ENCODE measurements at places on chromosomes 7 and 10.

- no peak for DNase-seq
Observed at GRCh38 chr7:285731-286130, 4.2 kb upstream of the FOXL3 start.

- no peak for DNase-seq
Observed at GRCh38 chr10:615583-616152, 73.8 kb downstream of the DIP2C start.

DNA sequence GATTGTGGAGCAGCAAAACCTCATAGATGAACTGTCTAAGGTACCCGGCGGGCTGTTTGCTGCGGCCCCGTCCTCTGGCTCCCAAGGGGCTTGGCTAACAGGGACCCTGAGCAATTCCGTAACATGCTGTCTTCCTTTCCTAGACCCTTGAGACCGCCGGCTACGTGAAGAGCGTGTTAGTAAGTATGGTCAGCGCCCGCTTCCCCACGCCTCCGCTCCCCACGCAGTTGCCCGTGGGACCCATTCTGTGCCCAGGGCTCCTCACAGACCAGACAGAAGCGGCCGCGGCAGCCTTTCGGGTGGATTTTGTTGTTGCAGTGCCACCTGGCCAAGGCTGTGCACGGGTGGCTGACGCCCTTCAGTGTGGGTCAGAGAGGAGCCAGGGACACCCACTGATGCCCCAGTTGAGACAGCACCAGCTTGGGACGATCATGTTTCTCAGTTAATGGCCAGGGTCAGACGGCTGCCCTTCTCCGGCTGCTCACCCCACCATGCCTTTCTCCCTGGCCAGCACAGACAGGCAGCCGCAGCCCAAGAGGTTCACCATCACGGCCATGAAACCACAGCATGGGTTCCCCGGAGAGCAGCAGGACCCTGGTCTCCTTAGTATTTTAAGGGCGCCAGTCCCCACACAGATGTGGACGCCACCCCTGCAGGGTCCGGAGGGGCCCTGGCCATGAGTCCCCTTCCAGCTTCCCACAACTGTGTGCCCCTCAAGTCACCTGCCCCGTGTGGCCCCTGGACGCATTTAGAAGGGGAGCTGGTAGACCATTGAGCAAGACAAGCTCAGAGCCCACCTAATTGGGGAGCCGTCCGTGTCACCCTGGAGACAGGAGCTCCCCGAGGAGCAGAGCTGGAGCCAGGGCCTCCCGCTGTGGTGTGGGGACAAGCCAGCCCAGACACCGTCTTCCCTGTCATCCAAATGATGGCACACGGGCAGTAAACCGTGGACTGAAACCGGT lies 49.4 kb upstream of the DPYSL4 start:
- DNase-seq = no peak

DNA sequence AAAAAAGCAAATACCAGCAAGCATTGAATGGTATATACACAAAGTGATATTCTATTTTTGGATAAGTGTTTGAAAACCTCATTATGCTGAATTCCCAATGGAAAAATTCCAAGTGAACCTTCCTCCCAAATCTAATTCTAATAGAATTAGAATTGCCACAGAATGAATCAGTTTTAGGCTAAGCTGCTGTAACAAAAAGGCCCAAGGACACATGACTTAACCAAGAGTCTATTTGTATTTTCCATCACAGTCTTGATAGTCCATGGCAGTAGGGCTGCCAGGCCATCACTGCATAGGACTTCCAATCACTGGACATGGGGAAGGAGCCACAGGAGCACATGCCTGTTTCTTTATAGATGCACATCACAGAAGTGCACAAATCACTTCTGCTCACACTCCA lies 91.2 kb upstream of the IFRD1 start:
- DNase-seq = no peak

DNA sequence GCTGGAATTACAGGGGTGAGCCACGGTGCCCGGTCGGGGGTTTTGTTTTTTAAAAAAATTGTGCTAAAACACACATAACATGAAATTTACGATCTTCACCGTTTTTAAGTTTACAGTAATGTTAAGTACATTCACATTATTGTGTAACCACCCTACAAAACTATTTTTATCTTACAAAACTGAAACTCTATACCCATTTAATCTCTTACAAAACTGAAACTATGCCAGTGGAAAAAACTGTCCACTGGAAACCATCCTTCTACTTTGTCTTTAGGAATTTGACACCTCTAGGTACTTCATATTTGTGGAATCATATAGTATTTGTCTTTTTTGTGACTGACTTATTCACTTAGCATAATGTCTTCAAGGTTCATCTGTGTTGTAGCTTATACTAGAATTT lies 1.0 kb upstream of the PSMC2 start:
- DNase-seq = no peak

DNA sequence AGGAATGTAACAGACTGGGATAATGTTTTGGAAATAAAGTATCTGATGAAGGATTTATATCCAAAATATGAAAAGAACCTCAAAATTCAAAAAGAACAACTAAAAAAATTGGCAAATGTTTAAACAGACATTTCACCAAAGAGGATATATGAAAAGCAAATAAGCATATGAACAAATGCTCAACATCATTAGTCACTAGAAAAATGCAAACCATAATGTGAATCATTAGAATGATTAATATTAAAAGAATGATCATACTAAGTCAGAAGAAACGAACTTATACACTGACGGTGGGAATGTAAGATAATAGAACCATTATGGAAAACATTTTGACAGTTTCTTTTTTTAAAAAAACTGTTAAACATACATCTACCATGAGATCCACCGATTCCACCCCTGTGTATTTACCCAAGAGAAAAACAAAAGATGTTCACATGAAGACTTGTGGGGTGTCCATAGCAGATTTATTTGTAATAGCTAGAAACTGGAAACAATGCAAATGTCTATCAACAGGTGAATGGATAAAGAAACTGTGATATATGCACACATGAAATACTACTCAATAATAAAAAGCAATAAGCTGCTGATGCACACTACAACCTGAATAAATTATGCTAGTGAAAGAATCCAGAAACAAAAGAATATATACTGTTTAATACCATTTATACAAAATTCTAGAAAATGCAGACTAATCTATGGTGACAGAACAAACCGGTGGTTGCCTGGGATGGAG lies 35.7 kb downstream of the PRKG1 start:
- DNase-seq = no peak

- no peak for DNase-seq
Observed at GRCh38 chr10:90872648-90873020, 860 bp downstream of the RPP30 start.

DNA sequence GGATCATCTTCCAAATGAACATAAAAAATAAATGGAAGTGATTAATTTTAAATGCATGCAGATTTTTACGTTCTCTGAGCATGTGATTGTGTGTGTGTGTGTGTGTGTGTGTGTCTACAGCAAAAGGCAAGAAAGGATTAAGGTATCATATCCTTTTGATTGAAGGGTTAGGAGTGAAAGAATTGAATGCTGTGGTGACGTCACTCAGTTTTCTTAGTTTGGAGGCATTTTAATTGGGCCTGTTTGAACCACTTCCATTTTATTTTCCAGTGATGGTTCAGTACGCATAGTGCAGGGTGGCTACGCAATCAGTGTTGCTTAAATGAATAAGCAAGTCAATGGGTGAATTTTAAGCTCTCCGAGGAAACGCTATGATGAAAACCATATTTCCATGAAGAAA lies 31.3 kb downstream of the TACC2 start:
- no peak for DNase-seq

- no peak for DNase-seq
Observed at GRCh38 chr10:92969151-92969550, 91.4 kb upstream of the CYP26C1 start.

- no peak for DNase-seq
Observed at GRCh38 chr7:108589874-108590273, 20.2 kb downstream of the DNAJB9 start.

DNA sequence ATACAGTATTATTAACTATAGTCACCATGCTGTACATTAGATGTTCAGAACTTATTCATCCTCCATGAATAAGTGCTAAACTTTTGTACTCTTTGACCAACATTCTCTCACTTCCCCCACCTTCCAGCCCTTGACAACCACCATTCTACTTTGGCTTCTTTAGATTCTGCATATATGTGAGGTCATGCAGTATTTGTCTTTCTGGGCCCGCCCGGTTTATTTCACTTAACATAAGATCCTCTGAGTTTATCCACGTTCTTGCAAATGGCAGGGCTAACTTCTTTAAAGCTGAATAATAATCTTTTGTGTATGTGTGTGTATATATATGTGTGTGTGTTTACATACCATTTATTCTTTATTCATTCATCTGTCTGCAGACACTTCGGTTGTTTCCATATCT lies 336.8 kb downstream of the BBS9 start:
- DNase-seq = no peak

- DNase-seq = no peak
Observed at GRCh38 chr7:5448378-5449037, 24.9 kb upstream of the TNRC18 start.

- no peak for DNase-seq
Observed at GRCh38 chr10:13316635-13317311, 16.9 kb upstream of the PHYH start.

DNA sequence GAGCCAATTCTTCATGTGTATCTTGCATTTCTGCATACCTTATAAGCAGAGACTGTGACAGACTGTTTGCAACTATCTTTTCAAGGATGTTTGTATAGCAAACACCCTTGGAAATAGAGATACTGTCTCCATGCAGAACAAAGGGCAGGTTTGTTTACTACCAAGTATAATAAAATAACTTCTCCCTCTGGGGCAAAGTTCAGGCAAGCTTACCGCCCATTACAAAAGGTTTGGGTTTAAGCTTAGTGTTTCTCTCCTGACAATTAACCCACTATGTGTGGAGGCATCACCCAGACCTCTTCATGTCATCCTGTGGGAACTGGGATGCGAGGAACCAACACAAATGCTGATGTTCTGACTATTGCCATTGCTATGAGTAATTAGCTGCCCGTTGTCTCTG lies 479.1 kb upstream of the ZMIZ1 start:
- DNase-seq = no peak

DNA sequence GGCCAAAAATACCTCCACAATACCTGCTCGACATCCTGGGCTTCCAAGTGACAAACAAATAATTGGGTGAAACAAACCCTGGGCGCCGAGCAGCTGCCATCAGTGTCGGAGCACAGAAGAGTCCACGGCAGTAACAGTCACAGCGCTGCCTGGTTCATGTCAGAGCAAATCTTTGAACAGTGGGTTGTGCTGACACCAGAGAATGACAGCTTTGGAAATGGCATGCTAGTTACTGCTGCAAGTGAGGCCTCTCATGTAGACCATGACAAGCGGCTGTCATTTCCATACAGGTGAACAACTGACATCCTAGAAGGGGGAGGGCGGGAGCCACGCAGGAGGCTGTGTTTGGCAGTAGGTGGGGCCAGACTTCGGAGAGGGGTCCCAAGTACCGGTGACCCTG lies 420.5 kb upstream of the GALNT17 start:
- DNase-seq = no peak

- no peak for DNase-seq
Observed at GRCh38 chr7:114689406-114689805, 232.5 kb upstream of the MDFIC start.

- no peak for DNase-seq
Observed at GRCh38 chr7:130047831-130048230, 3.3 kb downstream of the ZC3HC1 start.

DNA sequence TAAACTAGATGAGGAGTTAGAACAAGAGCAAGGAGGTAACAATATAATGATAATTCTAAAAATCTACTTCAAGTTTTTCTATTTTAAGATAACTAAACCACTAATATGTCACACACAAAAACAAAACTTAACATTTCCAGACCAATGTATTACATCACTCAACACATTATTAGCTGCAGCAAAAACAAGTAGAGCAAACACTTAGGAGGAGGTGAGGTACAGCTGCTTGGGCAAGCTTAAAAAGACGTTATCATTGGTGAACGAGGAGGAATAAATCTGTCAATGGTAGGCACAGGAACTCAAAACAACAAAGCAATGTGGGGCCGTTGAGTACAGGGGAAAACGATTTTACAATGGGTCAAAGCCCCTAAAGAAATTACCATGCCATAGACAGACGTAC lies 58.8 kb downstream of the EZH2 start:
- no peak for DNase-seq

DNA sequence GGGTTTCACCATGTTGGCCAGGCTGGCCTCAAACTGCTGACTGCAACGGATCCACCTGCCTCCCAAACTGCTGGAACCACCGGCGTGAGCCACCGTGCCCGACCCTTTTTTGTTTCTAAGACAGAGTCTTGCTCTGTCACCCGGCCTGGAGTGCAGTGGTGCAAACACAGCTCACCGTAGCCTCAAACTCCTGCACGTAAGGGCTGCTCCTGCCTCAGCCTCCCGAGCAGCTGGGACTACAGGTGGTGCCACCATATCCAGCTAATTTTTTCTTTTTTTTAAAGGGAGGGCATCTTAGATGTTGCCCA lies 36.4 kb downstream of the ADAP1 start:
- DNase-seq = no peak

- no peak for DNase-seq
Observed at GRCh38 chr10:100303724-100304319, 17.3 kb upstream of the BLOC1S2 start.

- no peak for DNase-seq
Observed at GRCh38 chr7:43559171-43559945, 23.6 kb upstream of the STK17A start.

GRCh38 chr10:52778511-52779392 lies 6.2 kb upstream of the MBL2 start:
- no peak for DNase-seq

DNA sequence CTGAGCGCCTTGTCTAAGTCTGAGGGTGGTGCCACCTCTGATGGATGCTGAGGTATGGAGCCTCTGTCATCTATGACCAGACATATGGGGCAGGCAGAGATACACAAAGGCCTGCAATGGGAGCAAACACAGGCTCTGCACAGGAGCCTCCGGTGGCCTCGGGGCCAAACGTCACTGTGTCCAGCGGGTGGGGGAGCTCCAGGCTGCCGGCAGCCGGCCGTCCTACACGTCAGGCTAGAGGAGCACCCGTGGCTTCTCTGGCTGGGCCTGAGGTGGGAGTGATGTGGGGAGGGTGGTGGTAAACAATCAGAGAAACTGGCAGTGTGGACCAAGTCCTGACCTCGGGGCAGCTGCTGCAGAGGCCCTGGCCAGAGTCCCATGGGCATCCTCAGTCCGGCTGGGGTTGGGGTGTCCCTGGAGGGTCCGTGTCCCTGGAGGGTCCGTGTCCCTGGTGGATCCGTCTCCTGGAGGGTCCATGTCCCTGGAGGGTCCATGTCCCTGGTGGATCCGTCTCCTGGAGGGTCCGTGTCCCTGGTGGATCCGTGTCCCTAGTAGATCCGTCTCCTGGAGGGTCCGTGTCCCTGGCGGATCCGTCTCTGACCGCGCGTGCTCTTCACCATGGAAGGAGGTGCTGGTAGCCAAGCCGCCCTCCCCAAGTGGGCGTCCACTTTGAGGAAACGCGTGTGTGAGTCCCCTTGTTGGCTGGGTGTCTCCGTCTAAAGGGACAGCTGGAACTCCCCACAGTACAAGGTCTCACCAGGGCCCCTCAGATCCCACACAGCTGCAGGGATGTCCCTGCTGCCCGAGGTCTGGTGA lies 24.2 kb upstream of the FAM20C start:
- no peak for DNase-seq

GRCh38 chr10:7274293-7274692 lies 136.5 kb downstream of the SFMBT2 start:
- no peak for DNase-seq

GRCh38 chr10:59323036-59323459 lies 39.3 kb downstream of the FAM13C start:
- no peak for DNase-seq

All from activated T-cell treated with anti-CD3 and anti-CD28 coated beads for 4 hours (primary cell).